COLO829 (cell line): ENCODE measurements at places on chromosomes 11 and 22.

DNA sequence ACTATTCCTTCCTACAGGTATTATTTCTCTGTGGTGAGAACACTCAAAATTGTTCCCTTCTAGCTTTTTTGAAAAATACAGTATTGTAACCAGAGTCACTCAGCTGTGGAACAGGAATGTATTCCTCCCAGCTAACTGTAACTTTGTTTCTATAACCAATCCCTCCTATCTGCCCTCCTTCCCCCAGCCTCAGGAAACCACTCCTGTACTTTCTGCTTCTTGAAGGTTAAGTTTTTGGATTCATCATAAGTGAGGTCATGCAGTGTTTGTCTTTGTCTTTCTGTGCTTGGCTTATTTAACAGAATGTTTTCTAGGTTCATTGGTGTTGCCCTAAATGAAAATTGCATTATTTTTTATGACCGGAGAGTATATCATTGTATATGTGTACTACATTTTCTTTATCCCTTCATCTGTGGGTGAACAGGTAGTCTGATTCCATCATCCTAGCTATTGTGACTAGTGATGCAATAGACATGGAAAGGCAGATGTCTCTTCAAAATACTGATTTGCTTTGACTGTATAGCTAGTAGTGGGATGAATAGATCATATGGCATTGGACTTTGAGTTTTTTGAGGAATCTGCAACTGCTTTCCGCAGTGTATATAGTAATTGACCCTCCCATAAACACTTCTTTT is 112.9 kb upstream of the GRK3 start:
- DNase-seq, result no peak

GRCh38 chr11:83778596-83778995 is 492.4 kb upstream of the CCDC90B start:
- DNase-seq, result peak; percentile 14

DNA sequence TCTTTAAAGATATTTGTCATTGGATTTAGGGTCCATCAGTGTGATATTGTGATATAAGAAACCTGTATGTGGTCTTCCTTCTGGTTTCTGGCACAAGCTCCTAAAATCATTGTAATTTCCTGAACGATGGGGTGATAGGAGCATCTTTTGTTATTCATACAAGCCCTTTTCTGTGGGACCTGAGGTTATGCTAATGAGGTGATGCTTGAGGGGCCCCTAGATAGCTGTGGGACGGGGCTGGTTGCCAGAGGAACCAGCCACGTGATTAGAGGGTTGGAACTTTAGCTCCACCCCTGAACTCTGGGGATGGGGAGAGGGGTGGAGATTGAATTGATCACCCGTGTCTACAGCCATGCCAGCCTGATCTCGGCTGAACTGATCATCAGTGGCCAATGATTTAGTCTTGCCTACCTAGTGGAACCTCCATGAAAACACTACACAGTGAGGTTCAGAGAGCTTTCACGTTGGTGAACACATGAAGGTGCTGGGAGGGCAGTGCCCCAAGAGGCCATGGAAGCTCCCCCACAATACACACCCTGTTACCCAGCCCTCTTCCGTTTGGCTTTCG is 62.8 kb downstream of the BCR start:
- DNase-seq, result no peak

DNA sequence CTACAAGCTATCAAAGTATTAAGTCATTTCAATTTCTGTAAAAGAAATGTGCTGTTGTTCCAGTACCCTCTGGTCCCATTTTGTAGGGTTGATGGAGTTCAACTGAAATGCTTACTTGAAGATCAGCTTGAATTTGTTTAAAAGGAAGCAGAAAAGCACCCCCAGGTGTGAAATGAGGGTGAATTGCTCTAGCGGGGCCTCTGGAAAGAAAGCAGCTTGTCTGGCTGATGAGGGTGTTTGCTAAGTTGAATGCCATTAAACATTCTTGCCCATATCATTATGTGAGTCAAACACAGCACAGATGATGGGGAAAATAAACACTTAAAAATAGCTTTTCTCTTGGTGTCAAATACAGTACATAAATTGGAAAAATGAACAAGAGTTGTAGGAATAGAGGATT is 280.3 kb downstream of the RAB38 start:
- DNase-seq, result no peak

GRCh38 chr11:5547982-5548381 is 358 bp downstream of the OR52H1 start:
- no peak for DNase-seq

DNA sequence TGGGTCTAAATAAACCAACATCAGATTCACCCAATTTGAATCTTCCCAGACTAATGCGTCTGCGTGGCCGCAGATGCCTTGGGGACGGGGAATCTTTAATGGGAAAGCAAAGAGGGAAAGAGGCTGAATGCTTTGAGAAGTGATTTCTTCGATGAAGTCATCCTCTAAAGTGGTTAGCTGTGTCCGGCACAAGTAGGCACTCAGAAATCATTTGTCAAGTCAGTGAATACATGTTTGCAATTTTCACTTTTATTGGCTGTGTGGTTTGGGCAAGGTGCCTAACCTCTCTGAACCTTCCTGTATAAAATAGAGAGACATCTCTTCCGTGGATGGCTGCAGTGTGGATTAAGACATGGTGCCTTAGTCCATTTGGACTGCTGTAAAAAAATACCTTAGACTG is 19.7 kb upstream of the IFT27 start:
- DNase-seq, result no peak
